ENCODE measurements at places on chromosomes 7 and 10.

GRCh38 chr10:16656895-16657294 lies 135.2 kb upstream of the C1QL3 start:
- no peak for DNase-seq

GRCh38 chr10:103545366-103545765 lies 51.9 kb downstream of the NEURL1 start:
- no peak for DNase-seq

GRCh38 chr7:22854158-22855048 lies 31.8 kb upstream of the TOMM7 start:
- DNase-seq = peak; percentile 79

GRCh38 chr10:108970016-108970415 lies 953.3 kb downstream of the XPNPEP1 start:
- no peak for DNase-seq

DNA sequence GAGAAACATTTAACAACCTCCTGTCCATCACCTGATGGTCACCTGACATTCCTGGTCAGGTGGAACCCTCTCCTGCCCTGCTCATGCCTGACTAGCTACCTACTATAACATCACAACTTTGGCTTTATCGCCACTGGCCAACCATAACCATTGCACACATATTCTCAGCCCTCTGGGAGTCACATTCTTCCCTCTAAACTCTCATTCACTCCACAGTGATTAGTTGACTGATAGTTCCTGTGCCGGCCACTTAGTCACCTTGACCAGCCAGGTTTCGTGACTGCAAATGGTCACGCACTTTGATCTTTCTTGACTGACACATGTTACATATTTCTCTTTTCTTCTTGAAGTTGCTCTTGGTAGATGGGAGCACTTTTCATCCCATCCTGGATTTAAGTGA lies 50.1 kb downstream of the GNAI1 start:
- no peak for DNase-seq

Data from activated CD4-positive, alpha-beta T cell treated with anti-CD3 and anti-CD28 coated beads, Interleukin-2, amount 50 U/mL, for 24 hours (primary cell).